ENCODE measurements at places on chromosomes 5 and 9.

- no peak for DNase-seq
Measured at GRCh38 chr5:126998201-126998631, 32.1 kb downstream of the MARCHF3 start.

DNA sequence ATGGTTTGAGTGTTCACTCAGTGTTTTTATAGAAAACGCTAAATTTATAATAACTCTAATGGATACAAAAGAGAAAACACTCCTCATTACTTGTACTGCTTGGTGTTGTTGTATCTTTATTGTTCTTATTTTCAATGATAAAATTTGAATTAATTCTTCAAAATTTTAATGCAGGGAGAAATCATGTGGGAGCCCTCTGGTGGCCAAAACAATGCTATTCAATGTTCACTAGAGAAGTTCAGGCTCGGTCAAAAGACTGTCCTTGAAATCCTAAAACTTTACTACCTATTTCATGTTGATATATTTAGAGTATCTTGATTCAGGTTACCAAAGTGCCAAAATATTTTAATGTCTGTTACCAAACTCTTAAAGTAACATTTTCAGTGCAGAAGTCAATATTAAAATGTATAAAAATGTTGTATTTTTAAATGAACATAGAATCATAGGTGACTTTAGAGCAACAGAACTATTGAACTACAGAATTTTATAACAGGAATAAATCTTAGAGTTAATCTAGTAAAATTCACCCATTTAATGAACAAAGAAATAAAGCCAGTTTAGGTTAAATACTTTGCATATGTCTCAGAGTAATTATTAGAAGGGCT lies 1259.8 kb downstream of the PTPRD start:
- peak; percentile 14 for DNase-seq

GRCh38 chr5:178389026-178389729 lies 156.6 kb upstream of the PHYKPL start:
- no peak for DNase-seq

- no peak for DNase-seq
Measured at GRCh38 chr9:109156708-109157107, 10.3 kb downstream of the FRRS1L start.

DNA sequence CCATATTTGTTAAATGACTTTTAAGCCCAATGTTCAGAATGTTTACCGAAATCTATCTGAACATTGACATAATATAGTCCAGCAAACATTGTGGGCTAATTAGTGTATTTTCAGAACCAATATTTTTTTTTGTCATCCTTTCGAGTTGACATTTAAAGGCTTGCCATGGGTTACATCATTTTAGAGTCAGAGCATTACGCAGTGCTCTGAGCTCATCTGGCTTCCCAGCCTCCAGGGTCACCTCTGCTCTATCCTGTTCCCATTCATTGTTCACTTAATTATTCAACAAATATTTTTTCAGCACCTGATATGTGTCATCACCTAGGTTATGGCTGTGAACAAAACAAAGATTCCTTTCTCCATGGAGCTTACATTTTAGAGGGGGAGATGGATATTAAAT lies 80.2 kb downstream of the SREK1 start:
- no peak for DNase-seq

- no peak for DNase-seq
Measured at GRCh38 chr5:57784121-57784520, 301.5 kb upstream of the ACTBL2 start.

- no peak for DNase-seq
Measured at GRCh38 chr9:78028926-78029325, 2.7 kb downstream of the GNAQ start.
